Activated CD8-positive, alpha-beta memory T cell treated with anti-CD3 and anti-CD28 coated beads for 1 hour (primary cell): ENCODE measurements at places on chromosomes 6 and 20.

- DNase-seq: no peak
Observed at GRCh38 chr6:138092686-138093085, 14.5 kb downstream of the PERP start.

DNA sequence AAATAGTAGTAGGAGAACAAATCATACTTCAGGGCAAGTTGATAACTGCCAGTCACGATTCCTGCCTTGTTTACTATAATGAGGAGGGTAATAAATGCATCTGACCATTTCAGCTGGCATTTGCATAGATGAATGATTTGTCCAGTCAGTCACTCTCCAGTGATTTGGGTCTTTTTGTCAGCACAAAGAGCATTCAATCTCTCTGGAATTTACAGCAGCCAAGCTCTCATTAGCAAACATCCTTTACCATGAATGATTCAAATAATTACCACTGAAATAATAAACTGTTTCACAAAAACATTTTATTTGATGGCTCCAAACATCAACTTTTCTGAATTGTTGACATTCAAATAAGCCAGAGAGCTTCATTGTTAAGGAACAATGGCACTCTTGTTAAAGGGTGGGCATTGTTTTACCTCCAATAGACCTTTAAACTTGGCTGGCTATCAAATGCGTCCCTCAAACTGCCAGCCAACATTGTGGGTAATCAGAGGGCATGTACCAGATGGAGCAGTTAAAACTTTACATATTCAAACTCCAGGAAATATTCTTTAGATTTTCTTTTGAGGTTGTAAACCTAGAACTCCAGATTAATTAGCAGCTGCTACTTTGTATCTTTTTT, 30.0 kb upstream of the FBXL4 start:
- no peak for DNase-seq

DNA sequence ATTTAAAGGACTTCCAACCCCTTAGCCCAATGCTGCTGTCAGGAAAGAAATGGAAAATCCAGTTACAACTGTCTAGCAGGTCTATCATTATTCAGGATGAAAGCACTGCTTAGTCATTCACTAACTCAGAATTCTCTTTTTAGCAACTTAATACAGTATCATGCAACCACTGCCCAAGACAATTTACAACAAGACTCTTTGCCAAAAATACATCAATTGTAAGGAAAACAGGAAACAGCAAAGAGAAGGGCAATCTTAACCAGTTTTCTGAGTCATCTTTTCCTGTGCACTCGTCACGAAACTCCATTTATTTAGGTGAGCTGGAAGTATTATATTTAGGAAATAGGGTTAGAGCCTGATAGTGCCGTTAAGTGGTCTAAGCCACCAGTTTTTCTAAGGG, 1197.7 kb upstream of the CITED2 start:
- DNase-seq: no peak

DNA sequence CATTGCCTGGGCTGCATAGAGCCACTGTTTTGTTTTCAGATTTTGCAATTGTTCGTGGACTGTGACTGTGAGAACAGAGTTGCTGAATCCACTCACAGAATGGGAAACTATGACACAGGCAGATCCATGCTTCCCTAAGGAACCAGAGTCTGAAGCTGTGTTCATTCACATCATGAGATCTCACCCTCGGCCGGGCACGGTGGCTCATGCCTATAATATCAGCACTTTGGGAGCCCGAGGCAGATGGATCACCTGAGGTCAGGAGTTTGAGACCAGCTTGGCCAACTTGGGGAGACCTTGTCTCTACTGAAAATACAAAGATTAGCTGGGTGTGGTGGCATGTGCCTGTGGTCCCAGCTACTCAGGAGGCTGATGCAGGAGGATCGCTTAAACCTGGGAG, 139.2 kb upstream of the SALL4 start:
- DNase-seq: no peak

DNA sequence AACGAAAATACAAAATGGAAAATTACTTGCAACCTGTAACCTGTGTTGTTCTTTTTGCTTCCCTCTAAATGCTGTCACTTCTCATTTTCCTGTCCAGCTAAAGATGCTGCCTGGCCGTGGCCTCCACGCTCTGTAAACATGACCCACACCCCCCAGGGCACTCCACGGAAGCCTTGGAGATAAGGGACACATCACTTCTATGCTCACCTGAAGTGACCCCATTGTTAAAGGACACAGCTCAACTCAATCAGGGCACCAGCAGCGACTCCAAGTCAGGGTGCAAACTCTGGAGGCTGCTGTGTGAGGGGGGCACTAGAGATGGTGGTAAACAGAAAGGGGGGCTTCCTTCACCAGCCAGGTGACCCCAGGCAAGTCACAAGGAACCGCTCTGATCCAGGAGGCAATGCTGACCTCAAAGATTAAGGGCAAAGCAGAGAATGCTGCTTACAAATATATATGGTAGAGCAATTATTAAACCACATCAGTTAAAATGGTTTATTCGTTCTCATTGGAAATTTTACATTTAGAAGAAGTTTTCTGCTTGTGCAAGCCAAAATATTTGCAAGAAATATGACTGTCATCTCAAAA, 13.2 kb downstream of the DIDO1 start:
- no peak for DNase-seq

- no peak for DNase-seq
Observed at GRCh38 chr20:15061955-15062354, 724.5 kb upstream of the FLRT3 start.

GRCh38 chr6:84517741-84518530, 246.5 kb downstream of the TBX18 start:
- no peak for DNase-seq

GRCh38 chr20:33412484-33412838, 11.1 kb upstream of the CDK5RAP1 start:
- no peak for DNase-seq

- no peak for DNase-seq
Observed at GRCh38 chr6:105489216-105489530, 86.3 kb upstream of the PREP start.

DNA sequence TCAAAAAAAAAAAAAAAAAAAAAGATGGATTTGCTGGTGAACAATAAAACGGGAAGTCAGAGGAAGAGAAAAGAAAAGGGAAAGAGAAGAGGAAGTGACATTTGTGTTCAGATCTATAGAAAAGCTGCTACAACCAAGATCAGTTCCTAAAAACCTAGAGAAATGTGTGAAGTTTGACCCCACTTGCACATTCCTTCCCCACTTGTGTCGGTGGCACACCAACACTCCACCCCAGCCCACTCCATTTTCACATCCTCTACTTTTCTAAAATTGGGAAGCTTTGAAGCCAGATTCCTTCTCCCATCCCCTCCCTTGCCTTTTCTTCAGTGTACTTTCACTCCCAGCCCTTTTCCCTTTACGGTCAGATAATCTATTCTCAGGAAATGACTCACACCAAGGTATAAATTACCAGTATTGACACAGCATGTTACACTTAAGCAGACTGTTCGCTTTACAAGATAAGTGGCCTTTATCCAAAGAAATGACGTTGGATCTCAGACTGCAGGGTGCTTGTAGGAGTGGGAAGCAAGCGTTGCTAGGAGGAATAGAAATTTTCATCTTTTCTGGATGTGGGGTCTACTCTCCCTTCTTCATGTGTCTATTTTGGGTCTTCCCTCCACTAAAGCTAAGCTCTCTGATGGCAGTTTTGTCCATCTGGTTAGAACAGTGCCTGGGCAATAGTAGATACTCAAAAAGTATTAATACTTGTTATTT, 92.5 kb upstream of the ADGRF1 start:
- DNase-seq: no peak

DNA sequence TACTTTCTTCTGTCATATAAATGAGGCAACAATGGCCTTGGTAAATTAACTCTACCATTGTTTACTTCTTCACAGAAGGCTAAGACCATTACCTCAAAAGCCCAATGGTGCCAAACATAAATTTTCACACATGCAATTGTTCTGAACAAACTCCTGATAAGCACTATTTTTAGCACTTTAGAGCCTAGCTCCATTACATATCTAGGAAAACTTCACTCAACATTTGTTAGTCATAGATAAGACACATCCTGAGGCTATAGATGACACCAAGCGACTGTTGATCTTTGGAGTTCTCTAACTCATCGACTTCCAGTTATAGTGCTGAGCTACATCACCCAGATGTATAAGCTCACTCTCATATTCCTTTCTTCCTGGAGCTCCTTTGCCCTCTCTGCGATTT, 245.9 kb downstream of the EYS start:
- no peak for DNase-seq

DNA sequence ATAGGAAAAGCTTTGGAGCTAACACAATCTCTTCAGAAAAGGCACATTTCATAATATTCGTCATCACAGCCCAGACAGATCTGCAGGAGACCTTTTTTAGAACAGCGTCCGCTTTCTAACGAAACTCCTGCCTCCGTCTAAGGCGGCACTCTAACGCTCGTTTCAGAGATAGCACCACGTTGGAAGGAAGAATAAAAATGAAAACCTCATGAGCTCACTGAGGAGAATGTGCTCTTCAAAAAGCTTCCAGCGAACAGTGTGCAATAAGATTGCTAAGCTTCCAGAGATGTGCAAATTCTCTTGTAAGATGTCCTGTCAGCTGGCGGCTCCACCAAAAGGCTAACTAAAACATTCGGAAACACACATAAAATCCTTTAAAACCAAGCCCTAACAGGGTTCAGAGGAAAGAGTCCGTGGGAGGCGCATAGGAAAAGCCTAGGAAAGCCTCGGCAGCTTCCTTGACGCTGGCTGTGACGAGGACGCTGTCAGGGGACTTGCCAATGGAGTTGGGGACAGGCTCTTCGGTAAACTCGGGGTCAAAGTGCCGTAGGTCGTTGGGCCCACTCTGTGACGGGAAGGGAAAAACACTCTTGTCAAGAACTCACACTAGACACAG, 117.6 kb upstream of the SLC2A12 start:
- DNase-seq: no peak

- DNase-seq: no peak
Observed at GRCh38 chr6:129628101-129628815, 81.7 kb downstream of the ARHGAP18 start.

GRCh38 chr20:24935766-24936525, 13.1 kb upstream of the CST7 start:
- no peak for DNase-seq

- no peak for DNase-seq
Observed at GRCh38 chr20:39534846-39535245, 572.7 kb downstream of the DHX35 start.

GRCh38 chr6:41527721-41528408, 18.3 kb upstream of the FOXP4 start:
- DNase-seq: no peak

- DNase-seq: no peak
Observed at GRCh38 chr20:23039885-23040508, 4.9 kb downstream of the SSTR4 start.

GRCh38 chr6:45737331-45738056, 278.2 kb downstream of the CLIC5 start:
- DNase-seq: no peak

DNA sequence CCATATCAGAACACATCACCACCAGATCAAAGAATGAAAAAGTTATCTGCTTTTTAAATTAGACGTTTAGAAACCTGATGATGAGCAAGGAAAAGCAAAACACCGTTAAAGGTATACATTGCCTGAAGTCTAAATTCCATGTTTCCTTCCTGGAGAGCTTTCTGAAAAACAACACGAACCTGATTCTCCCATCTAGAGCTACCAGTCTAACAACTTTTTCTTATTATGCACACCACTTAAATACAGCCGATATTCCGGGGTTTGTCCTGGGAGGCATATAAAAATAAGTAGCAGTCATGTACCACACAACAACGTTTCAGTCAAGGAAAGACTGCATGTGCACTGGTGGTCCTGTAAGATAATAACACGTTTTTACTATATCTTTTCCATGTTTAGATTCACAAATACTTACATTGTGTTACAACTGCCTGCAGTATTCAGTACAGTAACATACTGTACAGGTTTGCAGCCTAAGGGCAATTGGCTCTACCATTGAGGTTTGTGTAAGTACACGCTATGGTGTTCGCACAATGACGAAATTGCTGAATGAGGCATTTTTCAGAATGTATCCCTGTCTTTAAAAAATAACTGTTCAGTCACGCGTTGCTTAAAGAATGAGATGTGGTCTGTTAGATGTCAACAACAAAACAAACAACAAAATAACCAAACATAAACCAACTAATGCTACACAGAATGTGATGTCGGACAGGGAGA, 19.1 kb upstream of the LYRM2 start:
- no peak for DNase-seq

DNA sequence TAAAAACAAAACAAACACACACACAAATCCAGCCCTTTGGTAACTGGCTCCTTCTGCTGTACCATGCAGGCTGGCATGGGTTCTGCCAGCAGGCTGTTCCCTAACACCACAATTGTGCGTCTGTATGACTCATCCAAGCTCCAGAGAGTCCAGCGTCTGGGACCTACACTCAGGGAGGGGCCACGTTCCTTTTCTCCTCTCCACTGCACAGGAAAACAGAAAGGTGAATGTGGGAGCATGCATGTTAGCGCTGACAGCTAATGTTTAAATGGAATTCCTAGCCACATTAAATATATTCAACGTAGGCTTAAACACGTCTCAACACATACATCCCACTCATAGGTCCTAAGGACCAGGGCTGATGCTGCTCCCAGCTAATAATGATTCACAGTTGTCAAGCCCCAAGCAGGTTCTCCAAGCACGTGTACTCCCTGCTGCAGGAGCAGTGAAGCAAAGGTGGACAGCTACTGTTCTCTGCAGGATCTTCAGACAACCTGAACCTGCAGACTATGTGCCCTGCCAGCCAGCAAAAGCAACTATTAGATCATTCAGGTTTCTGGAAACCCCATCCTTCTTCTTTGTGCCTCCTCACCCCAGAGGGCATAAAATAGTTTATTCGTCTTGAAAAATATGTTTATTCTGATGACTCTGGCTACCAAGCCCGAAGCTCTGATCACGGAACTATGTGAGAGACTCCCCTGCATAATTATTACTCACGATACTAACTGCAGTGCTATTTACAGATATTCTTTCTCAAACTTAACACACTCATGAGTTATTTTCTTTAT, 20.9 kb downstream of the MAP1LC3A start:
- no peak for DNase-seq

- DNase-seq: no peak
Observed at GRCh38 chr6:34531580-34532201, 24.4 kb downstream of the SPDEF start.

DNA sequence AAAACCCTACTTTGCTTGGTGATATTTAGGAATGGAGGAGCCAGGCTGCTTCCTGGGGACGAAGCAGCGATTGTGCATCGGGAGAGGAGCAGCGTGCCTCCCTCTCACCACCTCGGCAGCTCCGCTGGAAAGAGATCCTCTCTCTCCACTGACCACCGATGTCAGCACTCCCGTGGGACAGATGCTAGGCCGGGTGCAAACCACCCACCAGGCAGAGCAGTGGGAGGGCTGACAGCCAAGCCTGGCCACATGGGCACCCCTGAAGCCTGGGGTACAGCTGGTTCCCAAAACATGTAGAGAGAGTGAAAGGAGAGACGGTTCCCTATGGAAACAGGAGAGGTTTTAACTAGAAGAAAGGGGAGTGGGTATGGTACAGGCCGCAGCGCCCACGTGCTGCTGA, 220.0 kb downstream of the ANKRD60 start:
- no peak for DNase-seq

GRCh38 chr20:328027-328974, 2.9 kb downstream of the SOX12 start:
- DNase-seq: no peak
